Cerebellar cortex (tissue), 1 donor: ENCODE measurements at places on chromosomes 6 and 20.
A peak's percentile ranks its signal among the peaks of the same experiment; 100 is the strongest.

DNA sequence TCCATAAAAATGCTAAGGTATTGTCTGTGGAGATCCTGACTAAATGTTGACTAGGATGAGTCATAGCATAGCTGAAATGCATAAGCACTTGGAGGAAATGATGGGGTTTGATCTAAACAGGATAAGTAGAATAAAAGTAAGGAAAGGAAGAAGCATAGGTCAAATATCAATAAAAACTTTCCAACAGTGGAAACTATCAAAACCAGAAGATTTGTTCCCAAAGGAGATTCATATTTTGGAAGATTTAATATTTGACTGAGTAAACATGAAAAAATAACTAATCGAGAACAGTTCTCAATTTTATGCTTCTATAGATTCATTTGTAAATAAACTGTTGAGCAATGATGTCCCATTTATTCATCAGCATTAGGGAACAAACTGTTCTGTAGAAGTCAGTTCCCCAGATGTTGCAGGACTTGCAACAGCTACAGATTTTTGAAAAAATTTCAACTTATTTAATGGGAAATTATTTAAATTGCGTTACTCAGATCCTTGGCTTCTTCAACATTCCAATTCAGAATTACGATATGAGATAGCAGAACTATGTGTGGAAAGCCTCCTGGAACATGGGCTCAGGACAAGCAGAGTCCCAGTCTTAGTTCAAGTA, 133.7 kb upstream of the TBX18 start:
- no peak for DNase-seq

DNA sequence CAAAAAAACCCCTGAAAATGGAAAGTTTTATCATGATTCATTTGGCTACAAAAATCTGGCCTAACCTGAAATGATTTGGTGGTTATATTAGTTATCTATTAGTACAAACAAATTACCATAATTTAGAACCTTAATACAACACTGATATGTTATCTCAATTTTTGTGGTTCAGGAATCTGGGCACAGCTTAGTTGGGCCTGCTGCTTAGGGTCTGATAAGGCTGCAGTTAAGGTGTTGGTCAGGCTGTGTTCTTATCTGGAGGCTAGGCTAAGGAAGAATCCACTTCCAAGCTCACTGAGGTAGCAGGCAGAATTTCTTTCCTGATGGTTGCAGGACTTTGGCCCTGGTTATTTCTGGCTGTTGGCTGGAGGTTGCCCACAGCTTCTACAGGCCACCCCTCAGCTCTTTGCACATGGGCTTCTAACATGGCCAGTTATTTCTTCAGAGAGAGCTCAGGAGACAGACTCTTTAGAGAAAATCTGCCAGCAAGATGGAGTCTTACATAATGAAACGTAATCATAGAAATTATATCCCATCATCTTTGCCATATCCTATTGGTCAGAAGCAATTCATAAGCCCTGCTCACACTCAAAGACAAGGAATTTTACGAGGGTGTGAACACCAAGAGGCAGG, 11.4 kb downstream of the TRIM38 start:
- no peak for DNase-seq

GRCh38 chr20:52852714-52853113, 119.4 kb upstream of the TSHZ2 start:
- DNase-seq = no peak

DNA sequence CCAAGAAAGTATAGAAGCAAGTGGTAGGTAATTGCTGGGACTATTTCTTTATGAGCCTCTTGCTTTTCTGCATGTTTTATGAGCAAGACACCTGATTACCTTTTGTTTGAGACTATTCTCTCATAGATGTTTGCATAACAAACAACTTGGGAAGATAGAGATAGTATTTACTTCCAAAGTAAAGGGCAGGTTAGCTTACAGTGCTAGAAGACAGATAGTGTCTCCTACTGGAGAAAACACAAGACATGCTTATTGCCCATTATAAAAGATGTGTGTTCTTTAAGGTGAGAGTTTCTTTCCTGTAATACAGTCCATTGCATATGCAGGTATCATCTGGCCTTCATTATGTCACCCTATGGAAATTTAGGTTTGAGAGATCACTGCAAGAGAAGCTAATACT, 174.2 kb upstream of the FUT9 start:
- no peak for DNase-seq

- DNase-seq = peak; percentile 31
Measured at GRCh38 chr6:33633462-33634158, 12.5 kb downstream of the ITPR3 start.

GRCh38 chr6:163324688-163325389, 89.7 kb upstream of the QKI start:
- no peak for DNase-seq
